Mesendoderm (in vitro differentiated cells): ENCODE measurements at places on chromosomes 6 and 20.

- DNase-seq: no peak
Measured at GRCh38 chr6:10875026-10875425, 6.8 kb downstream of the GCM2 start.

DNA sequence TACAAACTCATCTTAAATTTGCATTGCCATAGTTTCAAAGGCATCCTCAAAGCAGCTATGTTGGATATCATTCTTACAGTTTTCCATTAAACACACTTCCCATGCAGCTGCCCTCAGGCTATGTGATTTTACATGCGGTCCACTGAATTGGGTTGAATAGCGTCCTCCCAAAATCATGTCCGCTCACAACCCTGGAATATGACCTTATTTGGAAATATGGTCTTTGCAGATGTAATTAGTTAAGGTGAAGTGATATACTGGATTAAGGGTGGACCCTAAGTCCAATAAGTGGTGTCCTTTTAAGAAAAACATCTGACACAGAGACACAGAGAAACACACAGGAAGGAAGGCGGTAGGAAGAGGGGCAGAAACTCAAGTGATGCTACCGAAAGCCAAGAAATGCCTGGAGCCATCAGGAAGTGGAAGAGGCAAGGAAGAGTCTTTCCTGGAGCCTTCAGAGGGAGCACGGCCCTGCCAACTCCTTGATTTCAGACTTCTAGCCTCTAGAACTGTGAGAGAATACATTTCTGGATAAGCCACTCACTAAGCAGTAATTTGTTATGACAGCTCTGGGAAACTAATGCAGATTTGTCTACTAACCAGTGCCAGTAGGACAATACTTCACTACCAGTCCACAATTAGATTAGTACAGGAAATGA, 42.7 kb upstream of the NHSL1 start:
- DNase-seq: peak; percentile 61

- DNase-seq: no peak
Measured at GRCh38 chr6:109531446-109531845, 48.4 kb upstream of the ZBTB24 start.

GRCh38 chr6:25833136-25833535, 1.3 kb upstream of the SLC17A1 start:
- no peak for DNase-seq

DNA sequence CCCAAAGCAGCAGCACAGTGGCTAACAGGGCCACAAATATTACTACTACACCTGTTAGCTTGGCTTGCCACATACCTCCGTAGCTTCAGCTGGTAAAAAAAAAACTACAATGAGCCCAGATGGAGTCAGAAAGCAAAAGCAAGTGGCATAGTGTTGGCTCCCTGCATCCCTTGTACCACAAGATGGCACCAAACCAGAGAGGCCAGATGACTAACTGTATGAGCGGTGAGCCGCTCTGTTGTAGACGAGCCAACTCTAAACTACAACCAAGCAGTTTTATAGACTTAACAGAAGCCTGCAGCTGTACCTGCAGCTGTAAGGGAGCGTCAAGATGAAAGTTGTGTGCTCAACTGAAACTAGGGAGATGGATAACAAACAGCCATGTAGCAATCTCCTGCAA, 84.5 kb upstream of the MCHR2 start:
- DNase-seq: peak; percentile 70

DNA sequence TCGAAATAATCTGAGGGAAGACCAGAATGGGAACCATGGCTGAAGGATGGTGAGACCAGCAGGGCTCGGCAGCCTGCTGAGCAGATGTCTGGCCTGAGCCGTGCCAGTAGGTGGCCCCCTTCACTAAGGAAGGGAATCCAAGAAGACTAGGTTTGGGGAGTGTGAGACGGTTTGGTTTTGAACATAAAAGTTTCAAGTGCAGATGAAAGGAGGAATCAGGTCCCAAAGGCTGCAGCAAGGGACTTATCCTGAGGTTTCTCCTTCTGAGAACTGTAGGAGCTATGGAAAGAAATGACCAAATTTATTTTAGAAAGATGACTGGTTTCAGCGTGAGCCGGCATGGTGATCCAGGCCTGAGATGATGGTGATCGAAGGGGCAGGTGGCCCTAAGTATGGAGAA, 4.6 kb upstream of the OSER1 start:
- peak; percentile 79 for DNase-seq

DNA sequence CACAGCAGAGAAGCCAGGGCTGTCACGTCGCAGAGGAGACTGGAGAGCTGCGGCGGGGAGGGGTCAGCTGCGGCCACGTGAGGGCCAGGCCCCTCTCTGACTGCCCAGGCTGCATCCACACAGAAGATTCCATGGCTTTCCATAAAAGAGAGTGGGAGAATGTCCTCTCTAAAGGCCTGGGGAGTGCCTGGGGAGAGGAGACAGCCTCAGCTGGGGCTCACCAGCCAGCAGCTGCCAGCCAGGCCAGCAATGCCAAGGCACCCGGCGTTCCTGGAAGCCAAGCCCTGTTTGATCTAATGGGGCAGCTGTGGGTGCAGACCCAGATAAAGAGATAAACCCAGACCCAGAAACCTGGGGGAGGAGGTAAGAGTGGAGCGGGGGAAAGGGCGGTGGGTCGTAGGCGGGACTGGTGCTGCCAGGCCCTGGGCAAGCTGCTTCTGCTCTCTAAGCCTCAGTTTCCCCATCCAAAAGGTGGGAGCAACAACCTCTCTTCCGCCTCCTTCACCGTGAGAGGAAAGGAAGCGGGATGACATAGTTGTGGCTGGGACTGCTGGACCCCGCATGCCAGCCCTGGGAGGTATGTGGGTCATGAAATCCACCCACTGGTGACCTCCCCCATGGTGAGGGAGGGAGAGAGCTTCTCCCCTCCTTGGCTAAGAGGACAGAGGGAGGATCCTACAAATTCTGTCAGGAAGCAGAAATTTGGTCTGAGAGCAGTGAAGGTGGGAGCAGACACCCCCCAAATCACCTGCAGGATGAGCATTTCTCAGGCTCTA, 3.1 kb upstream of the OSBPL2 start:
- no peak for DNase-seq

- no peak for DNase-seq
Measured at GRCh38 chr6:38413102-38413800, 226.5 kb downstream of the BTBD9 start.

DNA sequence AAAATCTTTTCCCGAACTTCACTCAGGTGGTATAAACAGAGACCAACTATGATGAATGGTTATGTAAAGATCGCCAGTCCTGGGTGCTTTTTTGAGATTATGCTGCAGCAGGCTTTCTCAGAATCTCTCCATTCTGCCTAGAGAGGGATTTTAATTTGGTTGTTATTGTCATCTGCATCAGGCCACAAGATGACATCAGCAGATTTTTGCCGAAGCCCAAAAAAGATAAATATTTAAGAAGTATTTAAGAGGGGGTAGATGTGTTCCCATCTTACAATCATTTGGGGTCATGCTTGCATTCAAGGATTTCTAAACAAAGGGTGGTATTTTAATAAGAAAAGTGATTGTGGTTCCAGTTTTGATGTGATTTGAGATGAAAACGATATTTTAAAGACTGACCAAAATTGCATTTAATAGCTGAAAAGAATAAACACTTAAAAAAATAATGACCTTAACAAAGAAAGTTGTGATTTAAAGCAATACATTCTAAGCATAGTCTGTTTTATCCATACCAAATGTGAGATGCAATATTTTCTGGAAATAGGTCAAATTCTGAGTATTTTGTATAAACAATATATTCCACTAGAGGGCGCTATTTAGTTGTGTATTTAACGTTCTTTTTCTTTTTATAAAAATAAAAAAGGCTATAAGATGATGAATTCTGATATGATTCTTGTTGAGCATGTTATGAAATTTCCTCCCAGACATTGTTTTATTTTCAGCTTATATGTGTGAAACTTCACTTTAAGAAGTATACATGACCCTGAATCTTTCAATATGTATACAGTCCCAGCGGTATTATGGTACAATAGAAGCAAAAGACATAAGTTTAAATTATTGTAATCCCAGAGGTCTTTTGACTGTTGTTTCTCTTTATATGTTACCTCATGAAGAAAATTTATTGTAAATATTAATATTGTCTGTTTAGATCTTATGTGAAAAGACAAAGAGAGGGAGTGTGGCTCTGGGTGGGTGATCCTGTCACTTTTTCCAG, 51.0 kb upstream of the ZFP64 start:
- peak; percentile 6 for DNase-seq

- no peak for DNase-seq
Measured at GRCh38 chr6:106167096-106167814, 81.1 kb downstream of the PRDM1 start.

GRCh38 chr6:120496661-120497060, 837.6 kb downstream of the TBC1D32 start:
- no peak for DNase-seq

- peak; percentile 21 for DNase-seq
Measured at GRCh38 chr6:95133578-95133977, 443.8 kb upstream of the MANEA start.

GRCh38 chr6:36662827-36663256, 15.7 kb upstream of the CDKN1A start:
- no peak for DNase-seq

DNA sequence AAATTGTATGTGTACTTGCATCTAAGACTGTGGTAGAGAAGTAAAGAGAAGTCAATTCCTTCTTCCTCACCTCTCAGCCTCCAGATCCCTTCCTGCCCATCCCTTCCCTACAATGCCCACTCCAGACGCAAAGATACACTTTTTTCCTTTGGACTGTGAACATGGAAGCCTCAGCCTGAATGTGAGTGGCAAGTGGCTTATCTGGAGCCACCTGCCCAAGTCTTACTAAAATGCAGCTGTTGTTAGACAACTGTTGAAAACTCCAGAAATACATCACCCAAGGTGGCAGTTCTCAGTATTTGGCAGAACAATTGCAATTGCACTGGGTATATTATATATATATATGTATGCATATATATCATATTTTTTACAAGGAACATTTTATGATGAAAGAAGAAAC, 7.5 kb downstream of the VGLL2 start:
- no peak for DNase-seq

GRCh38 chr20:48754292-48754691, 73.5 kb downstream of the PREX1 start:
- DNase-seq: no peak

GRCh38 chr6:43299338-43300293, 1.6 kb downstream of the SLC22A7 start:
- DNase-seq: no peak

DNA sequence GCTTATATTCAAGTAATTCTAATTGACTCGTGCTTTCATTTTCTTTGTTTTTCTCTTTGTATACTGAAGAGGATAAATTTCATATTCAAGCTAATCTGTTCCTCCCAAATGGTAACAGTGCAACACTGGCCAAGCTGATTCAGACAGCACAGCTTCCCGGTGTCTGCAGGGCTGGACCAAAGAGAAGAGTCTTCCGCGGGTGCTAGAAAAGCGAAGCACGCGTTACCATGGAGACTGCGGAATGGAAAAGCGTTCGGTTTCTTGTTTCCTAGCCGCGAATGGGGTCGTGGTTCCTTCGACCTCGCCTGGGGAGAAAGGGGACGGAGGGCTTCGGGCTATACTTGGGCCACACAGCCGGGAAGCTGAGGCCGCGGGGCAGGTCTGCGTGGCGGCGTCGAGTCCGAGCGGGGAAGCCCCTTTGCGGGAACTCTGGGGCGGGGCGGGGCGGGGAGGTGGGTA, 6.2 kb upstream of the ZNF311 start:
- peak; percentile 88 for DNase-seq

DNA sequence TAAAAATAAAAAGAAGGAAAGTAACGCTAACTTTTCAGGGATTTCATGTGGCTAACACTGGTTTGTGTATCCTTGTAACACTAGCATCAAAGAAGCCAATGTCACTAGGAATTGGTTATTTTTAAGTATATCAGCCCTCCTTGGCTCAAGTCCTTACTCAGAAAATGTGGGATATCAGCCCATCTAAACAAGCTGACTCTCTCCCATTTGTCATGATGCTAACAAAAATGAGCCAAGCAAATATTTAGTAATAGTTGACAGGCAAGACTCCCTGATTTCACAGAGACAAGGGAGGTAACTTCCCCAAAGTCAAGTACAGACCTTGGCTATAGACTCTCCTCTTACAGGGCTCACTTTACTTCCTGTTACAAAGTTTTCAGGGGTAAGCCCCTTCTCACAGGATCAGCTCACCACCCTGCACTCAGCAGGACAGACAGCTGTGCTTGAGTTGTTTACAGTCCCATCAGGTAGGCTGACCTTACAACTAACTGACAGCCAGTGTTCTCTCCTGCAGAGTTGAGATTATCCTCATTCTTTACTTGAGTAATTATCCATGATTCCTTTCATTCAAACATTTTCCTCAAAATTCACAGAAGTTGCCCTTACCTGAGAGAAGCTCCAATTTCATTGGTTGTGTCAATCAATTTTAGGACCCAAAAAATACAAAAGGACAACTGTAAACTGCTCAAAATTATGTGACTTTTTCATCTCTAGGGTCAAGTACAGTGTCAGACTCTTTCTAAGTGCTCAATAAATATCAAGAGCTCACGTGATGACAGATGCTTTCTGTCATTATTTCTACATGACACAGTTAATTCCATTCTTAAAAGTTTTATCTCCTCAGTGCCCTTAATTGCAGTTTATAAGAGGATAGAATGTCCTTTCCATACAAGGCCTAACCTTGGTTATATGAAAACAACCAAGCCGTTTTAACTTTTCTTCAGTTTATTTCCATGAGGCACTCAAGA, 38.1 kb upstream of the BMP5 start:
- peak; percentile 32 for DNase-seq

DNA sequence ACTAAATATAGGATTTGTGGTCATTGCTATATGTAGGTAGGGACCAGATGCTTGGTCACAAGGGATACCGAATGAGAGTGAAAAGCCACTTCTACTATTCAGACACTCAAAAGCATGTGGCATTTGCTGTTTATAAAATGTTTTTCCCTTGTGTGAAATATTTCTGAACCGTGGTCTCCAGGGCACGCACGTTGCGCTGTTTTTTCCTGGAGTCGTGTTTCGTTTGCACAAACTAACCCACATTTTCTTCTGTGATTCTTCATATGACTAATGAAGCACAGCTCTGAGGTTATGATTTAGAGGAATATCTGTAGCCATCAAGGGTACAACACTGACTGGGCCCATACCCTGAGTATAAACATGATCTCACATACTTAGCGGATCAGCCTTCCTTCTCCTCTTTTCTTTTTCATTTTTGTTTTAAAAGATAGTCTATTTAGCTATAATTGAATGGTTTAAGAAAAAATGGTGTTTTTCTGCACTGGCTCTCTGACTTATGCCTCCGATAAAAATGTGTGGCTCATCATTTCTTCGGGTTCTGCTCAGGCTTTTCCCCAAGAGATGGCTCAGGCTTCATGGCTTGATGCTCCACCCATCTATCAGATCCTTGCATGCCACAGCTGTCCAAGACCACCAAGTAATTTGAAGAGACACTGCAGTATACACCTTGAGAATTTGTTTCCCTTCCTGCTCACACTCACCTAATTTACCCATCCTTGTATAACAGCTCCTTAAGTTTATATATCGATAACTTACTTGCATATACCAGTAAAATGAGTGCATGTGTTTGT, 59.9 kb upstream of the HBS1L start:
- no peak for DNase-seq
